ENCODE measurements at places on chromosomes 16 and 17. TPM values are rescaled to one million over a fixed set of nuclear protein-coding genes. Genes with fewer than 3 reads are reported as not detected.

GRCh38 chr17:39782980-39783379 lies 45.2 kb downstream of the GRB7 start:
- DNase-seq, result no peak

ARL17B gene
- total RNA-seq, result 20.9 TPM

DNA sequence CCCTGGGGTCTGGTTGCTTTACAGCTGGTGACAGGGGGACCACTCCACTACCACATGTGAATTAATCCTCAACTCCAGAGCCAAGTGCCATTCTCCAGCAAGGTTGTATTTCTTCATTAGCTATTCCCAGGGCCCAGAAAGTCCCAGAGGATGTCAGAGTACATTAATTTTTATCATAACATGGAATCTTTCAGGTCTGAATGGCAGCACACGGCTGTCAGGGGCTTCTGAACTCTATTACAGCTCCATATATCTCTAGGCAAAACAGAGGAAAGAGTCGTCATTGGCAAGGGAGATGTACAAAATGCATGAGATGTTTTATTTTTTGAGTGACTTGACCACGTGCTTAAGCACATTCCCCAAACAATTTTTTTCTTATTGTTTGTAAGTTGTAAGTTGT lies 303.4 kb downstream of the WWOX start:
- no peak for DNase-seq

HEATR9 gene
- not detected for total RNA-seq

DNA sequence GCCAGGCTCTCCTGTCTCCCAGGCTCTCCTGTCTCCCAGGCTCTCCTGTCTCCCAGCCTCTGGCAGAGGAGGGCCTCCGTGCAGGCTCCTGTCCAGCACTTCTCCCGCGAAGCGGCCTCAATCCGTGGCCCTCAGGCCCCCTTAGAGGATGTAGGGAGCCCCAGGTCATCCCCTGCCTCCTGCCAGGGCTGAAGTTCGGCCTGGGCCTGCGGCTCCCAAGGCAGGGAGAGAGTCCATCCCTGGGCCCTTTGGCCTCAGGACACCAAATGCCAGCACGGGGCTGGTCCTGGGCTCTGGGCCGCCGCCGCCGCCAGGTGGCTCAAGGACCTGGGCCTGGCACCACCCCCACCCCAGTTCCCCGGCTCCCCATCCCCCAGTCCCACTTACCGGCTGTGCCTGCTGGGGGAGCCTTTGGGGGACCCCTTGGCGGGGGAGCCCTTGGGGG lies 370 bp downstream of the EVPL start:
- no peak for DNase-seq

C16orf96 gene
- 0.10 TPM for total RNA-seq

DNA sequence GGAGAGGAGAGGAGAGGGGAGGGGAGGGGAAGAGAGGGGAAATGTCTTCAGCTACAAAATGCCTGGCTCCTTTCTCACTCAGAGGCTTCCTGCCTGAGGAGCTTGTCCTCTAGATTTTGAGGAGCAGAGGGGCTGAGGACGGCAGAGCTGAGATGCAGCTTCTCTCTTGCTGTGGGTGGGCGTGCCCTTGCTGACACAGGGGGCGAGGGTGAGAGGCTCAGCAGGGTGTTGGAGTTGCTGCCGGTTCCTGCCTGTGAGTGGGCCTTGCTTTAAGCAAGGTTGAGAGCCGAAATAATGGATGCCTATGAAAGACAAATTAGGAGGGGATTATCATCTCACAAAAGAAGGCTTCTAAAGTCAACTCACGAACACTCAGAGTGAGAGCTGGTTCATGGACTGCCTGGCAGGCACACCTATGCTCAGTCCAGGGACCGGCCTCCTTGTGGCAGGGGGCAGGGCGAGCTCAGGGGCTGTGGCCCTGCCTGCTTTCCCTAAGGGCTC lies 215.6 kb downstream of the MSI2 start:
- no peak for DNase-seq

GRCh38 chr17:27244011-27244410 lies 49.9 kb upstream of the WSB1 start:
- no peak for DNase-seq

- DNase-seq, result no peak
Measured at GRCh38 chr17:40015005-40015997, at the start of gene CSF3. CSF3 (plus strand) TSS chr17:40015440; CDS start chr17:40015475, 35 bp downstream.

CACNA1G gene
- 3.4 TPM for total RNA-seq

GUCY2D gene
- total RNA-seq, result 1.4 TPM

DNA sequence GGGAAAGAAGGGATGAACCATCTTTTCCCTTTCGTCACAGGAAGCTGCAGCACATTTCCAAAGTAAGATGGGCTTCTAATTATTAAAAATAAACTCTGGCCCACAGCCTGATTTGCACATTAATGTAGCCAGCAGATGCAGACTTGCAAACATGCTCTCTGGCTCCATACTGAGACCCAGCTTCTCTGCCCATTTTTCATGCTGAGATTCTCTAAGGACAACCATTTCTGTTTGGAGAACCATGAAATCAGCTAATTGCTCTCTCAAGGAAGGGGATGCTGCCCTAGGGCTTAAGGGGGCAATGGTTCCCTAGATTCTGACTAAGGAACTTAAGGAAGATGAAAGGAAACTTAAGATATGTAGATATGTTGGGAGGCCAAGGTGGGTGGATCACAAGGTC lies 63.0 kb upstream of the CES5A start:
- no peak for DNase-seq

GRCh38 chr17:55322453-55322985 lies 57.8 kb downstream of the HLF start:
- no peak for DNase-seq

DNA sequence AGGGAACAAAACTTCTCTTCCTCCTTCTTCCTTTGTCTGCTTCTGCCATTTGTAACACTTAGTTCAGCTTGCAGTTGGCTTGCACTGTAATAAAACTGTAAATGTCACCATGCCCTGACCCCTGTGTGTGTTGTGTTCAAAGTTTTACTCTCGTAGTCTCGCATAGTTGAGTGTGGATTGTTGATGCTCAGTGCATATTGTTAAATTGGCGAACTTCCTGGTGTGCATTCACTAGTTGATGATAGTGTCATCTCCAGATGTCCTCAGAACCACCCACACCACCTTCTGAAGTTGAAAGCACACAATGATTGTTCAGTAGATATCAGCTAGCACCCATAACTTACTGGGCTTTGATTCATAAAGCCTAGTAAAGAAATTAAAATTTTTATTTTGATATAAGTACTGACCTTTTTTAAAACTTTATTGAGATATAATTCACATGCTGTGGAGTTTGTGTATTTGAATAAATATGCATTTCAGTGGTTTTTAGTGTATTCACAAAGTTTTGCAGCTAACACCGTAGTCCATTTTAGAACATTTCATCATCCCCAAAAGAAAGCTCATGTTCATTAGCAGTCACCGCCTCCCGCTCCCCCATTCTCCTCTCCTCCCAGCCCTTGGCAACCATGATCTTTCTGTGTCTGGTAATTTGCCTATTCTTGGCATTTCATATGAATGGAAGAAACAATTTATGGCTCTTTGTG lies 25.0 kb downstream of the USP10 start:
- DNase-seq, result no peak

GRCh38 chr17:43721537-43722268 lies 36.9 kb downstream of the SOST start:
- DNase-seq, result no peak

DNA sequence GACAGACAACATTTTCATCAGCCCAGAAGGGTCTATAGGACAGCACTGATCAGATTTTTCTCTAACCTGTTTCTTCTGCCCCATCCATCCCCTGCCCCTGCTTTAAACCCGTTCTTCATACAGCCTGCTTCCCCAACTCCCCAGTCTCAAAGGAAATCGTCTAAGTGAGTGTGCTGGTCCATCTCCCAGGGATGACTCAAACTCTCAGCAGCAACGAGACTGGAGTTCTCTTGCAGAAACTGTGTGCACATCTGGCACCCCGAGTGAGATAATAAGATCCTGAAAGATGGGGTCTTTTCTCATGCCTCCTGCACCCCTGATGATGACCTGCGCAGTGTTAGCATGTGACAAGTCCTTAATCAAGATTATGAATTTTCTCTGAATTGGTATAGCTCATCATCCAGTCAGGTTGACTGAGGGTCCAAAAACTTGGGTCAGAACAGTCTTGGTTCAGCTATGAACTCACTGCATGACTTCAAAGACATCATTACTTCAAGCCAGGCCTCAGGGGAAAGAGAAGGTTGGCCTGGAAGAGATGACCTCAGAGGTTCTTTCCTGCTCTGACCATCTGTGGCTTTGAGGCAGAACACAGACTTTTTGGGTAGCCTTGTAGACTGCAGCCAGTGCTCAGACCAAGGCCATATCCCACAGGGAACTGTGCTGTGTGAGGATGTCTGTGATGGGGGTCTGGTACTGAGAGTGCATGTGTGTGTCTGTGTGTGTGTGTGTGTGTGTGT lies 117.9 kb downstream of the SPACA3 start:
- no peak for DNase-seq

TEKT3 gene
- 0.64 TPM for total RNA-seq

- no peak for DNase-seq
Measured at GRCh38 chr16:57878586-57878985, 76.3 kb upstream of the KIFC3 start.

SSTR5 gene
- 7.2 TPM for total RNA-seq

GRCh38 chr17:10034719-10035475 lies 129.8 kb upstream of the RCVRN start:
- DNase-seq, result no peak

NPIPA1 gene
- total RNA-seq, result 93.4 TPM

DNA sequence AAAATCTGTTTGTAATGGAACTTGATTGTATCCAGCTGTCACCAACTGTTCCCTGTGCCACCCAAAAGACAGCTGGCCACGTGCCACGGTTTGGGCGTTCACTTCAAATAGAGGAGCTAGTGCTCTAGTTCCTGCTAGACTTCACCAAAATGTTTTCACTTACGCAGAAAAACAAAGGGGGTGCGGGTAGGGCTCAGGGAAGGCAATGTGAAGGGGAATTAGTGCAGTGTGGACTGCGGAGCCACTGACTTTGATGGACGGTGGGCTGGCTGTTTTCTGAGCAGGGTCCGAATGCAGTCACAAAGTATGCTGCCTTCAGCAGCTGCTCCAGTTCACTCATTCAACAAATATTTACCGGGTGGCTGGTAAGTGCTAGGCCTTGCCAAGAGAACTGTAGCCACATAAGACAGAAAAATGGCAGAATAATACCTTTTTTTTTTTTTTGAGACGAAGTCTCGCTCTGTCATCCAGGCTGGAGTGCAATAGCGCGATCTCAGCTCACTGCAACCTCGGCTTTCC lies 7.6 kb upstream of the CYTH1 start:
- DNase-seq, result no peak

Data from HCT116 (cell line).